ENCODE measurements at places on chromosomes 5 and 9.

- no peak for DNase-seq
Observed at GRCh38 chr9:88553350-88553749, 18.4 kb downstream of the NXNL2 start.

GRCh38 chr5:59416451-59416850 is 477.1 kb downstream of the PDE4D start:
- no peak for DNase-seq

GRCh38 chr5:143800715-143801114 is 11.2 kb upstream of the HMHB1 start:
- no peak for DNase-seq

DNA sequence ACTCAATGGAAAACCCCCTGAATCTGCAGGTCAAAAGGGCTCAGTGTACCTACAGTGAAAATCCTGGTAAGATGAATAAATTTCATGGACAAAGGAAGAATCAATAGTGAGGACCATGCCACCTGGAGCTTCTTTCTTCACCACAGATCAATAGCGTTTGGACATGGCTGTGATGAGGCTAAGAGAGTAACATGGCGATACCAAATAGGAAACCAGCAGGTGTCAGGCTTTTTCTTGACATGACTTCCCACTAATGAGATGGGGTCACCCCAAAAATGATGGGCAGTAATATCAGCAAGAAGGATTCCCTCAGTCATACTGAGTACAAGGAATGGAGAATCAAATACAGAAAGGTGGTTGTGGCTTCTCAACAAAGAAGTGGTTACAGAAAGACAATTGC is 208.5 kb upstream of the PLPPR1 start:
- DNase-seq, result no peak

GRCh38 chr9:79812507-79813257 is 240.9 kb downstream of the TLE4 start:
- no peak for DNase-seq

DNA sequence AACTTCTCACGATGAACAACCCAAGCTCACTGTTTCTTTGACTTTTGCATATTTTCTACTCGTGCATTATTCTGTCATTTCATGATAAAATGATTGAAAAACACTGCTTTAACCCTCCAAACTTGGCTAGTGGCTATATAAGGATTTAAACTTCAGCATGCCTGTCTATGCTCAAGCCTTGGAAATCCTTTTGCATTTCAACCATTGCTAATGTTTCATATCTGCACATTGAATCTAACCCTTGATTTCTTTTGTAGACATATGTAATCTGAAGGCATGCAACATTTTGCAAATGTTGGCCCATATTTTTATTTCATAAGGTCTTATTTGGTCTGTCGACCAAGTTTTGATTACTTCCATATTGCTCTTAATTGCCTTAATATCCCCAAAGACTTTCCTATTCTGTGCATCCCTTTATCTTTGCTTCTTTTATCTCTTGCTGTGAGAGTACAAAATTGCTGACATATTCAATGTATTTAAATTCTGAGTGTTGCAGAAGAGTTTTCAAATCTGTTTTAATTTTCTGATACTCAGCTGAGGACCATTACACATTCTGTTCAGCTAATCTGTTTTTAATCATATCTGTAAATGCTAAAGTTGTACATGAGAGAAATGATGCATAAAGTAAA is 403.7 kb upstream of the ZNF608 start:
- DNase-seq, result no peak

- peak; percentile 88 for DNase-seq
Observed at GRCh38 chr9:114098021-114098935, 814 bp downstream of the KIF12 start.

DNA sequence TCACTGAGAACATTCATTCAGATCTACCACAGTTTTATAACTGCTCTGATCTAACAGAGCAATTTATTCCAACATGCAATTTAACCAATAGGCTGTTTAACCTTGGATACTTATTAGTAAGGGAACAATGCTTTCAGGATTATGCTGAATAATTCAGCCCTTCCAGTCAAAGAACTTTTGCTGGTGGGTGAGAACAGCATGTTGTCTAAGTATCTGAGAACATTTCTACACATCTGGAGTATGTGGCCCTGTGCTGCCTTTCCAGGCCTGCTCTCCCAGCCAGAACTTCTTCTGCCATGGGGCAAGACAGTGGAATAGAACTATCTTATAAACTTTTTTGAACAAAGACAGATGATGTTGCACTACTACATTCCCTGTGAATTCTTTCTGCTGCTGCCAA is 55.8 kb downstream of the NFIB start:
- no peak for DNase-seq

GRCh38 chr5:84301535-84301934 is 83.1 kb downstream of the EDIL3 start:
- no peak for DNase-seq

DNA sequence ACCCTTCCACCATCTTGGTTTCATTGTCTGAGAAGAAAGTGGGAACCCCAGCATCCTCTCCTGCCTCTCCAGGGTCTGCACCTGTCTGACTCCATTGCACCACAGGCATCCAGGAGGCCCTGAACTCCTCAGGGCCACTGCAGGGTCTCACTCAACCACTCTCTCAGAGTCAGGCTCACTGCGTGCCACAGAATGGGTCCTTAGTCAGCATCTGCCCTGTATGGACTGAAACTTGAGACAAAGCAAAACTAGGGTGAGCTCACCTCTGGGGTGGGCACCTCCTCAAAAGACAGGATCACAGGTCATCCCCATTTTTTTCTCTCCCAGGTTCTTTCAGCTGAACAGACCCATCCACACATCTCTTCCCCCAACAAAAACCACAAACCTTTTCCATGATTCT is 59.2 kb upstream of the CPEB4 start:
- no peak for DNase-seq
